ENCODE measurements at places on chromosomes 16 and 17.

DNA sequence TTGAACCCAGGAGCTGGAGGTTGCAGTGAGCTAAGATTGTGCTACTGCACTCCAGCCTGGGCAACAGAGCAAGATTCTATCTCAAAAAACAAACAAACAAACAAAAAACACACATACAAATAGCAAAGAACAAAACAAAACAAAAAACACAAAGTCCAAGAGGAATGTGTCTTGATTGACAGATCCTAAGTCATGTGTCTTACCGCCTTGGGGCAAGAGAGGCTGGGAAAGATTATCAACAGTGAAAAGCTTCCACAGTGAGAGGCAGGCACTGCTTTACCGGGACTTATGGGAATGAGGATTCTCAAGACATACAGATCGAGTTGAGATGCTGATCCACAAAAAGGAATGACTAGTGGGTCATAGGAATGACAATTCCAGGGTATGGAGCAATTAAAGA lies 62.7 kb upstream of the GAS7 start:
- no peak for DNase-seq

DNA sequence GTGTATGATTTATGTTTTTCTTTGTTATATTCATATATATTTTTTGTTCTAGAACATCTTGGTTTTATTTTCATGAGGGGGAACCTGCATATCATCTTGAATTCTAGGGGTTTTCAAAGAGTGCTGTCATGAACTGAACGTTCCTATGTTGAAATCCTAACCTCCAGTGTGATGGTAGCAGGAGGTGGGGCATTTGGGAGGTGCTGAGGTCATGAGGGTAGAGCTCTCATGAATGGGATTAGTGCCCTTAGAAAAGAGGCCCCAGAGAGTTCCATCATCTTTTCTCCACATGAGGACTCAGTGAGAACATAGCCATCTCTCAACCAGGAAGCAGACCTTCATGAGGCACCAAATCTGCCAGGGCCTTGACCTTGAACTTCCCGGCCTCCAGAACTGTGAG lies 34.6 kb upstream of the CCDC182 start:
- no peak for DNase-seq

DNA sequence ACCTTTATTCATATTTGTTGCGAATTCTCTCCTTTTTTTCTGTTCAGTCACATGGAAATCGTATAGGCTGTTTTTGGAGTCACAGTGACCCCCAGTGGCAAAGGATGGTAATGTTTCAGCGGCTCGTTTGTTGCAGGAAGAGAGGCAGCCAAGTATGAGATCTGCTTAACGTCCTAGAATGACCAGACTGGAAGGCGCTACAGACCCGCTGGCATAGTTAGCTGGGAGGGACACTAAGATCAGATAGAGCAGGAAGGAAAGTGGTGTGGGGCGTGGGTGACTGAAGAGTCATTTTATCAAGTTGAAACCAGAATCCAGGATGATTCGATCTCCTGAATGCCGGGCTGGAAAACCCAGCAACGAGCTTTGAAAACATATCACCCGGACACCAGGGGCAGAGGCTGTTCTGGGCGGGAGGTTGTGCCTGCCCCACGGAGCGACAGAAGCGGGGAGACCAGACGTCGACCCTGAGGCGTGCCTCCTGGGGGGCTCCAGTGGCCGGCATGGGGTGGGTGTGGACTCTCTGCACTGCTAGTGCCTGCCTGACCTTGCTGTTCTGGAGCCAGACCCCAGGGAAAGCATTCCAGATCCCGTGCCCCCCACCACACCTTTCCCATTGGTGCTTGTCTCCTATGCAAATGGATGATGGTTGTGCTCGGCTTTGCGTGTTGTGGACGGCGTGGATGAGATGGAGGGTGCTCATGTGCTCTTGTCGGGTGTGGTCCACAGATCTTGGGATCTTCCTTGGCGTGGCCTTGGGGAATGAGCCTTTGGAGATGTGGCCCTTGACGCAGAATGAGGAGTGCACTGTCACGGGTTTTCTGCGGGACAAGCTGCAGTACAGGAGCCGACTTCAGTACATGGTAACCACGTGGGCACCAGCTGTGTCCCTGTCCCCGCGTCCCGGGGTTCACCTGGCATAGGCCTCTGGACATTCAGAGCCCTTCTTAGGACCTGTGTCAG lies 7.7 kb downstream of the IL34 start:
- no peak for DNase-seq

DNA sequence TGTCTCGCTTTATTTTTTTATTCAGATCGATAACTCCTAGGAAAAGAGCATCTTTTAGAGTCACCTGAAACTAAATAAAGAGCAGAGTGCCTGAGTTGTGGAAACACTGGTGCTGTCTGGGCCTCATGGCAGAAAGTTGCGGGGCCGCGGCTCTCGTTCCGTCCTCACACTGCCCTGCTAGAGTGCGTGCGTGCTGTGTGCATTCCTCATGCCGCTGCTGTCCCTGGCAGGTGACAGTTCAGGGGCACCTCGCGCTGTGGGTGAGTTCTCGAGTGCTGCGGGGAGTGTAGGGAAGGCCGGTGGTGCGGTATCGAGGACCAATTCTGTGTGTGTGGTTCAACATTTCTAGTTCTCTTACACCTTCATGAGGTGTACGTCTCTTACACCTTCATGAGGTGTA lies 136.6 kb downstream of the RPTOR start:
- DNase-seq, result no peak

All from vagina (tissue), 2 donors.